ENCODE measurements at places on chromosomes 1 and 21.
A peak's percentile ranks its signal among the peaks of the same experiment; 100 is the strongest.

- no peak for DNase-seq
Measured at GRCh38 chr1:94535879-94536278, 5.7 kb downstream of the F3 start.

DNA sequence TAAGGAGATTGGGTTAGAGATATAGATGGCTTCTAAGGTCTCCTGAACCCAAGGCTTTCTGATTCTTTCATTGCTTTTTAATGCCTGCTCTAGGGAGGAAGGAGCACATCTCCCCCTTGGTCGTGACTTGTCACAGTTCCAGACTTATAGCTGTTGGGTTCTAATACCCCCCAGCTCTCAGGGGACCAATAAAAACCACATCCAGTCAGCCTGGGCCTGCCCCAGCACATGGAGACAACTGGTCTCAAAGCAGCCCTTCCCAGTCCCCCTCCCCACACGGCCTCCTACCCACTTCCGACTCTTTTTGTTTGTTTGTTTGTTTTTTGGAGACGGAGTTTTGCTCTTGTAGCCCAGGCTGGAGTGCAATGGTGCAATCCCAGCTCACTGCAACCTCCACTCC, 23.3 kb downstream of the QSOX1 start:
- no peak for DNase-seq

DNA sequence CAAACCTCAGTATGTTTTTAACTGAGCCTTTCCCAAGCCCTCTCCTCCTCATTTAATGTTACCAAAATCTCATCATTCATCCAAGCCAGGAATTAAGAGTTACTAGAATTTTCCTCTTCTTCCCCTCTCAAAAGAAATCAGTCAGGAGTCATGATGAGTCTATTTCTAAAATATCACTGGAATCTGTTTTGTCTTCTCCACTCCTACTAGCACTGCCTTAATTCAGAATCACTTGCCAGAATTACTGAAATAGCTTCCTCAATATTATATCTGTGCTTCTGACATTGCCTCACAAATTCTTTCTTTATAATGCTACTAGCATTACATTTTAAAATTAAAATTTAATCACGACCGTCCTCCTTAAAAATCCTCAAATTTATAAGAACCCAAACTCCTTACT, 106.1 kb downstream of the PTGER3 start:
- DNase-seq, result no peak

DNA sequence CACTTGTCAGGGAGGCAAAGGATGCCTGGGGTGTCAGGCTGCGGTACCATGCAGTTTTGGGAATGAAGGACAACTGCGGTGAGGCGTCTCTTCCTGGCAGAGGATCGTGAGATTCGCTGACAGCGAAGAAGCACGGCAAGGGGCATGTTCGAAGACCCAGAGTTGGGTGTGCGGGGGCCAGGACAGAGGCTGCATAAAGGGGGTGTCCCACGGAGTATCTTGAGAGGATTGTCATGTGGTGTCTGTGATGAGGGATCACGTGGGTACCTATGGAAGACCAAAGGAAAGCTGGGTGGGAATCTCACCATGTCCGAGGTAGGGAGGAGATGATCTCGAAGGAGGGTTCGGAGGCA, 372 bp downstream of the SLC25A44 start:
- no peak for DNase-seq

- no peak for DNase-seq
Measured at GRCh38 chr1:212612041-212612961, 3.7 kb downstream of the ATF3 start.

DNA sequence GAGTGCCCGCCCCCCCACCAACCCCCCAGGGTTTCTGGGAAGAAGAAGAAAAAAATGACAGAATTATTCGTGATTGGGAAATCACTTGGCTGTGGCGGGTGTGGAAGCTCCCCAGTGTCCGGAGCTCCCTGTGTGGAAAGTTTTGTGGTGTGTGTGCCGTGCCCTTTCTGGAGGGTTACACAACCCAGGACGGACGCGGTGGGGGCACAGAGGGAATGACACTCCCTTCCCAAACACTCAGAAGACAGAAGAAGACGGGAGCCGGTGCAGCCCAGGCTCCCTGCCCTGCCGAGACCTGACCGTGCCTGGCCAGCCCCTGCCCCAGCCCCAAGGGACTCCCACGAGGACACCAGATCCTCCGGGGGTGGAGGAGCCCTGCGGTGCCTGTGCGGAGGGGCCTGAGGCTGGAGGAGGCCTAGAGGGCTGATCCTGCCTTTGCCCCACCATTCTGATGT, 33.0 kb upstream of the ADARB1 start:
- no peak for DNase-seq

- DNase-seq, result no peak
Measured at GRCh38 chr1:30042438-30043147, 680.8 kb downstream of the MATN1 start.

DNA sequence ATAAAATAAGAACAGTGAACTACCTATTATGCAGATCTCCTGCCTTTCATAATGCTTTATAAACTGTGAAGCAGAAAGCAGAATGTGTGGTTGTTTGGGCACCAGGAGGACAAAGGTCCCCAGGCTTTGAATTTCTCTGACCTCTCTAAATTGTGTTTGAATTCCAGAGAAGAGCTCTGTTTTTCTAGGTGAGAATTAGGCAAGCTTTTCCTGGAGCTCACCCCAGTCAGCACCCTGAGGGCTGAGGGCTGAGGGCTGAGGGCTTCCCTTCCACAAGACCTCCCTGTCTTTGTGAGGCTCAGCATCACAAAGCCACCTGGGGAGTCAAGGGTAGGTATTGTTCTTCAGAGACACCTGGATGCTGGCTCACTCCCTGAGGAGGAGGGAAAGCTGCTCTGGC, 45.5 kb upstream of the LRIG2 start:
- DNase-seq, result no peak

DNA sequence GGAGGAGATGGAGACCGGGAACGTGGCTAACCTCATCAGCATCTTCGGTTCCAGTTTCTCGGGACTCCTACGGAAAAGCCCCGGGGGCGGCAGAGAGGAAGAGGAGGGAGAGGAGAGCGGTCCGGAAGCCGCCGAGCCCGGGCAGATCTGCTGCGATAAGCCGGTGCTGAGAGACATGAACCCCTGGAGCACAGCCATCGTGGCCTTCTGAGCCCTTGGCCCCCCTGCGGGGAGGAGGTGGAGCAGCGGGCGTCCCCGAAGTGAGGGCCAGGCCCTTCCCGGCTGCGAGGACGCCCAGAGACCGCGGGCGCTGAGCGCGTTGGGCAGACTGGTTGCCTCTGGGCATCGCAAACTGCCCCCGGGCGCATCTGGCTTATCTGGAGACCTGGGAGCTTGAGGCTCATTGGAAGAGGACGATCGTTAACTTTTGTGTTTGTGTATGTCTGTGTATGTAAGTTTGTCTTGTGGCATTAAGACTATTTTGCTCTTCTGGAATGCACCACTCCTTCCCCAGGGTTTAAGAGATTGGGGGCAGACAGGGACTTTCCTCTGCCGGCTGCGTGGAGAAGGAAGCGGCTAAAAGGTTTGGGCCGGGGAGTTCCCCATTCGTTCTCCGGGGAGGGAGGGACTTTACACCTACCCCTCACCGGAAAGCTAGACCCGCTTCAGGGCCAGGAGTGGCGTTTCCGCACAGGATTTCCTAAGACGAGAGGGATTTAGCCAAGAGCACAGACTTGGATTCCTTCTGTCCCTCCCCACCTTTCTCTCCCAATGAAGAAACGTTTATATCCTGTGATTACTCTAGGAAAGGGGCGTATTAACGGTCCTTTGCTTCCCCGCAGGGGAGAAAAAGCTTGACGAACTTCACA, 1.4 kb downstream of the IER5 start:
- DNase-seq, result peak; percentile 34

DNA sequence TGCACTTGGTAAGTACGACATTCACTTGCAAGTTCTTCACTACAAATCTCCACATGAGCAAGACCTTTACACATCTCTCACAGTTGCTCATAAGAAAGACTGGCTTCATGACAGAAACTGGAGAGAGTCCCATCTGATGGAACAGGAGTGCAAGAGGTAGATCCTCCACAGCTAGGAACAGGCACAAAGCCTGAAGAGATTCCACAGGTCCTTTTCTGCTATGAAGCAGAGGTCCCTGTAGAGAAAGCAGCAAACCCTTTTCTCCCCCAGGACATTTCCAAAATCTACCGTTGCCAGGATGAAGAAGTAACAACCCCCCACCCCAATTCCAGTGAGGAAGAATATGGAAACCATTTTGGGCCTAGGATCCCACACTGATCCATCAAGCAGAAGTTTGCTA, 47.3 kb downstream of the EIF4G3 start:
- no peak for DNase-seq

GRCh38 chr21:45639206-45640000, 4.1 kb upstream of the PCBP3 start:
- DNase-seq, result no peak

GRCh38 chr1:183693521-183693920, 40.4 kb upstream of the APOBEC4 start:
- no peak for DNase-seq
